ENCODE measurements at places on chromosomes 5 and 9.

DNA sequence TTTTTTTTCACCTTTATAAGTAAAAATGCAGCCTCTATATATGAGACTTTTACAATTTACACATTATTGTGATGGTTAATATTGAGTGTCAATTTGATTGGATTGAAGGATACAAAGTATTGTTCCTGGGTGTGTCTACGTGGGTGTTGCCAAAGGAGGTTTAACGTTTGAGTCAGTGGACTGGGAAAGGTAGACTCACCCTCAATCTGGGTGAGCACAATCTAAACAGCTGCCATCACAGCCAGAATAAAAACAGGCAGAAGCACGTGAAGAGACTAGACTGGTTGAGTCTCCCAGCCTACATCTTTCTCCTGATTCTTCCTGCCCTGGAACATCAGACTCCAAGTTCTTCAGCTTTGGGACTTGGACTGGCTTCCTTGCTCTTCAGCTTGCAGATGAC is 132.8 kb upstream of the DPYSL3 start:
- DNase-seq = no peak

GRCh38 chr5:51684794-51685355 is 301.6 kb downstream of the ISL1 start:
- no peak for DNase-seq

GRCh38 chr5:23613566-23613965 is 106.2 kb downstream of the PRDM9 start:
- DNase-seq = no peak

- no peak for DNase-seq
Measured at GRCh38 chr5:158430166-158430797, 571.3 kb upstream of the CLINT1 start.

DNA sequence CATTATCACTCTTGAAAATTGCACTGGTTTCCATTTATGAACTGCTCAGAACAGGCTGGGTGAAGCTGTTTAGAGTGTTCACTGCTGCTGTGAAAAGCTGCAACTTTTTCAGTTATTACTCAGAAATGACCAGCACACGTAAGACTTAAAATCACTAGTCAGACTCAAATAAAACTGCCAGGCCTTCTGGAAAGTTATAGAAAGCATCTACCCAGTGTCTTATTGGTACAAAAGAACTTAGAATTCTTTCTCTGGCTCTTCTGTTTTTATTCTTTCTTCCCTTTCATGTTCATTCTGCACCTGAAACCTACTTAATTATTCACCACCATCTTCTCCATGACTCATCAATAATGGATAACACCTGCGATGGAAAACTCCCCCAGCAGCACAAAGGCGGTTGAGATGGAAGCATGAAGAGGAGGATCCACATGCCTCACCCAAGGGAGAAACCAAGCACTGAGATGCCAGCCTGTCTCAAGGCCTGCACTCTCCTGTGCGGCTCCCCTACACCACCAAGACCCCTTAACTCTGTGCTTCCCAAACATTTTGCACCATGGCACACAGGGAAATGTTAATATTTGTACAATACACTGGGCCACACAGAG is 171.9 kb downstream of the ENTREP1 start:
- DNase-seq = peak; percentile 49

DNA sequence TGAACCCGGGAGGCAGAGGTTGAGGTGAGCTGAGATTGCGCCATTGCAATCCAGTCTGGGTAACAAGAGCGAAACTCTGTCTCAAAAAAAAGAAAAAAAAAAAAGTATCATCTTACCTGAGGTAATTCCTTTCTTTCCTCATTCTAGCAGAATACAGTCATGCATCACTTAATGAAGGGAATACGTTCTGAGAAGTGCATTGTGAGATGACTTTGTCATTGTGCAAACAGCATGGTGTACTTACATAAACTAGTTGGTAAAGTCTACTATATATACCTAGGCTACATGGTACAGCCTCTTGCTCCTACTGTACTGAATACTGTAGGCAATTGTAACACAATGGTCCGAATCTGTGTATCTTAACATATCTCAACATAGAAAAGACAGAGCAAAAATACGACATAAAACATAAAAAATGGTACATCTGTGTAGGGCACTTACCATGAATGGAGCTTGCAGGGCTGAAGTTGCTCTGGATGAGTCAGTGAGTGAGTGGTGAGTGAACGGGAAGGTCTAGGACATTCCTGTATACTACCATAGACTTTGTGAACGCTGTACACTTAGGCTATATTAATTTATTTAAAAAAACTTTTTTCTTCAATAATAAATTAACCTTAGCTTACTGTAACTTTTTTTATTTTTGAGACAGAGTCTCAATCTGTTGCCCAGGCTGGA is 100.4 kb downstream of the GLDC start:
- DNase-seq = no peak

DNA sequence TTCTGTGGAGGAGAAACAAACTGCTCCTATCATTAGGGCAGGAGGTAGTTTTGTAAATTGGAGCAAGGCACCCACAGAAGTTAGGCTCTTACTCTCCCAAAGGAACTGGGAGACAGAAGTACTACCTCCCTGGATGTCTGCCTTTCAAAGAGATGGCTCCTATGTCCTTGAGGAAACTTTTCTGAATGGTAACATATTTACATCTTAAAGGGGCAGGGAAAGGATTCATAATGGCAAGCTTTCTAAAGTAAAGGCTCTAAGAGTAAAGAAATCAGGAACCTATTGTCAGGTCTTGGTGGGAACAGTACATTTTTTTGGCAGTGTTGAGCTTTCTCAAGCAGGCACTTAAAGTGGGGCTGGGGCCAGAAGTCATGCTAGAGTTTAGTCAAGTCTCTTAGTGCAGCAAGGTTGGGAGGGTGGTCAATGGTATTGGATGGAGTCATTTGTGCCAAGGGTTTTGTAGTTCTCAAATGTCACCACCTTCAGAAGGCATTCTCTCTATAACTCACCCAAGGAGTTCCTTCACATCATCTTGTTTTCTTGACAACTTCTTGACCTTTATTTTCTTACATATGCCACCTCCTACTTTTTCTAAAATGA is 26.3 kb upstream of the NDFIP1 start:
- no peak for DNase-seq
